NCI-H2171 treated with DMSO at 0.1 percent for 48 hours (cell line): ENCODE measurements at places on chromosomes 6 and 20.
A peak's percentile ranks its signal among the peaks of the same experiment; 100 is the strongest.

DNA sequence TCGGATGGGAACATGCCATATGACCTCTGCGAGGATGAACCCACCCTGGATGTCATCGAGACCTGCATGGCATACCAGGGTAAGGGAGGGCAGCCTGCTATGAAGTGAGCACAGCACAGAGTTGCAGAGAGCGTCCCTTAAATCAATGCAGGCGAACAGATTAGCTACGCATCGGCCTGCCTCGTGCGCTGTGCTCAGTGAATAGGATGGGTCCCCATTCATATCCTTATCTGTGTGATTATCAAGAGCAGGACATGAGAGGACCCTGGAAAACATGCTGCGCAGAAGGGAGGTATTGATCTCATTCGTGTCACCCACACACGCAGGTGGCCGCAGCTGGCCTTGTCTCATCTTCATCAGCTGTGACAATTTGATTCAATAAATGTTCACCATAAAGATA, 25.6 kb upstream of the FAM83D start:
- DNase-seq, result no peak

- peak; percentile 71 for DNase-seq
Observed at GRCh38 chr6:133512410-133513016, 271.4 kb downstream of the EYA4 start.

DNA sequence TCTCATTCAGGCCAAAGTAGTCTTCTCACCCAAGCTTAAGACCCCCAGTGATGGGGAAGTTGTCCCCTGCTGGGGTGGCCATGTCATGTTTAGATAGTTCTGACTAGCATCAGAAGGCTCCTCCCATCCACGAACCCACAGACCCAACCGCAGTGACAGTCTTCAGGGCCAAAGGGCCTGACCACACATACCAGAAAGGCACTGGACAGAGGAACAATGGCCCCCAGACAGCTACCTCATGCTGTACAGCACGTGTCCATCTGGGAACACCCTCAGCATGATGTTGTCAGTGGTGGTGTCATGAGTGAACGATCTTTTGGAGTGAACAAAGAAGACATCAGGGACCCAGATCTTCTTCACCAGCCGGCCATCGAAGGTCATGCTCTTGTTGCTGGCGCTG, 46.3 kb downstream of the GABRR2 start:
- DNase-seq, result no peak

GRCh38 chr6:98838975-98839374, 4.6 kb downstream of the POU3F2 start:
- DNase-seq, result no peak

DNA sequence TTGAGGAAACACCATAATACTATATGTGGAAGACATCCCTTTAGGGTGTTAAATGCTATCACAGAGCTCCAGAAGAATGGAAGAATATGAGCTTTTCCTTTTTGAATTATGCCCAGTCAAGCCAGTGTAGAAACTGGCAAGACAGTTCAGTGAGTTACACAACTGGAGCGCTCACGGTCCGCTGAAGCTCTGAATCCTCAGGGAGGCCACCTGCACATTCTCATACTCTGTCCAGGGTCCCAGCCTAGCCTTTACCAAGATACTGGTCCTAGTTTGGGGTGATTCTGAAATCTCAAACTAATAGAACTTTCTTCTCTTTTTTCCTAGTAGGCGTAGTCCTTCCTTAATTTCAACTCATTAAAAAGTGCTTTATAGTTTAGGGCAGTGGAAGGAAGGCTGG, 51.3 kb downstream of the ALDH8A1 start:
- DNase-seq, result no peak

- DNase-seq, result no peak
Observed at GRCh38 chr6:44668976-44669934, 281.7 kb downstream of the CDC5L start.

DNA sequence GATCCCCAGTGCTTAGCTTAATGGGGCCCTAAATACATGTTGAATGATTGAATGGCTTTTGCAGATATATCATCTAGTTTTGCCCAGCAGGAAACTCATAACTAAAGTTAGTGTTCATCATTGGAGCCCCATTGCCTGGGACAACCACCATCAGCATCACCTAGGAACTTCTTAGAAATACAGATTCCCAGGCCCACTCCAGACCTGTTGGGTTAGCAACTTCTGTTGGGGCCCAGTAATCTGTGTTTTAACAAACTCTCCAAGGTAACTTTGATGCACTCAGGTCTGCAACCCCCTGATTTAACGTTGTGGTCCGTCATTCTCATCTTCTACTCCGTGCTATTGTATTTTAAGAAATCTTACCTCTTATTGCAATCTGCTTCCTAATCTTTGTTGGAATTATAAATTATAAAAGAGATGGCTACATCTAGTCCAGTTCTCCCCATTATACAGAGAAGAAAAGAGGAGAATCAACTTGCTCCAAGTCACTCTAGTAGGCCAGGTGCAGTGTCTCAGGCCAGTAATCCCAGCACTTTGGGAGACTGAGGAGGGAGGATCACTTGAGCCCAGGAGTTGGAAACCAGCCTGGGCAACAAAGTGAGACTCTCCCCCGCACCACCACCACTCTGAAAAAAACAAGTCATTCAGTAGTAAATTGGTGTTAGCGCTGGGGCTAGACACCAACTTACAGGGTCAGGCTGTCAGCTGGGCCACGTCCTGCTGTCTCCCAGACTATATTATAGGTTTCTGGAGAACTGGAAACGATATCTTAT, 13.7 kb downstream of the FOXP4 start:
- DNase-seq, result no peak

DNA sequence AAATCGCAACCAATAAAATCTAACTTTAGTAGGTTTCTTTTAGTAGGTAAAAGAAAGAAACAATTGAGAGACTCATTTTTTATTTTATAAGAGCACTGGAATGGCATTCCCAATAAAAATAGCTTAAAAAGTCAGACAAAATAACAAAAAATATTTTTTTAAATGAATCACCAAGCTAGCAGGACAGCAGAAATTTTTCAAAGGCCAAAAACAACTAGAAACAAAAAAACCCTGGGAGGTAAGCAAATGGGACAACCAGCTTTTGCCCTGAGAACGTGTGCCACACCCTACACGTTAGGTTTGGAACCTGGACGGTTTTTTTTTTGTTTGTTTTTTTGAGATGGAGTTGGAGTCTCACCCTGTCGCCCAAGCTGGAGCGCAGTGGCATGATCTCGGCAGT, 19.6 kb downstream of the GPLD1 start:
- no peak for DNase-seq

DNA sequence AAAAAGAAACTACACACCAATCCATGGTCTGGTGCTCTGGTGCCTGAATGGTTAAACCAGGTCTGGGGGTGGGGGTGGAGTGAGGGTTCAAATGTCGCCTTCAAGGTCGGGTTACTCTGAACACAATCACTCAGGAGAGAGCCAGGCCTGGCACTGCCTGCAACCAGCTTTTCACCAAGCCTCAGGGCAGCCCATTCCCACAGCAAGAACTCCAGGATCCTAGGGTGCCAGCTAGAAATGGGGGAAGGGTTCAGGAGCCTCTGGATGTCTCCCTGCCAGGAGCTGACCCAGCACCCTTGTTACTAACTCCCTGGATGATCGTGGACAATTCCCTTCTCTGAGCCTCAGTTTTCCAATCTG, 6.7 kb downstream of the SDC4 start:
- no peak for DNase-seq

DNA sequence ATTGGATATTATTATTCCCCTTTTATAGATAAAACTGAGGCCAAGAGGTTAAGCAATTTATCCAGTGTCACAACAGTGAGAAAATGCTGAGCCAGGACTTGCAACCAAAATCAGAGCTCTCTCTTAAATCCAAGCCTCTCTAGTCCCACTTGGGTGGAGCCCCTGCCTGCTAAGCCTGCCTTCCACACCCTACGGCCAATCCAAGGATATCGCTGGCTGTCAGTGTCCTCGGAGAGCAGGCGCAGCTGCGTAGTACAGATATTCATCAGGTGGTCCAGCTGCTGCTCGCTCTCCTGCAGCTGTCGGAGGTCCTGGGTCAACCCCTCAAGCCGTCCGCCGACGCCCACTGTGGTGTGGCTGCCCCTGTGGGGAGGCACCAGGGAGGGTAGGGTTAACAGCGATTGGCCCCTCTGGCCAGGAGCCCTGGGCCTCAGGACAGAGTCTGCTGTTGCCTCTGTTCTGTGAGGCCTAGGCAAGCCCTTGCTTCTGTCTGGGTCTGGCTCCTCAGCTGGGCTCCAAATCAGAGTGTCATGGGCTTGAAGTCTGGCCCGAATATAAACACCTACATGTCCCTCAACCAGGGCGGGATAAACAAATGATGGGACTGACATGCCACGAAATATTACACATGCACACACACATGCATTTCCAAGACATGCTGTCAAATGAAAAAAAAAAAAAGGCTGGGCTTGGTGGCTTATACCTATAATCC, 3.9 kb upstream of the NECAB3 start:
- DNase-seq, result no peak

- DNase-seq, result no peak
Observed at GRCh38 chr6:40929176-40929575, 109.8 kb downstream of the UNC5CL start.

DNA sequence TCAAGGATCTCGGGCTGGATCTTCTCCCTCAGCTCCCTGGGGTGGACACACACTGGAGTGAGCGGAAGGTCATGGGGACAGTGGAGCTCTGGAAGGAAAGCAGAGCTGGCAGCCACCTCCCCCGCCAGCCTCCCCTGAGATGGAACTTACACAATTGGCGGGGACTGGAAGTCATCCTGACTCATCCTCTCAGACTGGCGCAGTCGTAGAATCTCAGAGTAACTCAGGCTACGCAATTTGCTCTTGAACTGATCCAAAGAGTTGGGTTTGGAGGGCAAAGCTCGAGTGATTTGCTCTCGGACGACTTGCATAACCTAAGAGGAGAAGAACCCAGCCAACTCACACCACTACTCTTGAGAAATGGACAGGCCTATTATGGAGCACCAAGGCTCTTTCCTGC, 34.8 kb downstream of the ELMO2 start:
- no peak for DNase-seq

DNA sequence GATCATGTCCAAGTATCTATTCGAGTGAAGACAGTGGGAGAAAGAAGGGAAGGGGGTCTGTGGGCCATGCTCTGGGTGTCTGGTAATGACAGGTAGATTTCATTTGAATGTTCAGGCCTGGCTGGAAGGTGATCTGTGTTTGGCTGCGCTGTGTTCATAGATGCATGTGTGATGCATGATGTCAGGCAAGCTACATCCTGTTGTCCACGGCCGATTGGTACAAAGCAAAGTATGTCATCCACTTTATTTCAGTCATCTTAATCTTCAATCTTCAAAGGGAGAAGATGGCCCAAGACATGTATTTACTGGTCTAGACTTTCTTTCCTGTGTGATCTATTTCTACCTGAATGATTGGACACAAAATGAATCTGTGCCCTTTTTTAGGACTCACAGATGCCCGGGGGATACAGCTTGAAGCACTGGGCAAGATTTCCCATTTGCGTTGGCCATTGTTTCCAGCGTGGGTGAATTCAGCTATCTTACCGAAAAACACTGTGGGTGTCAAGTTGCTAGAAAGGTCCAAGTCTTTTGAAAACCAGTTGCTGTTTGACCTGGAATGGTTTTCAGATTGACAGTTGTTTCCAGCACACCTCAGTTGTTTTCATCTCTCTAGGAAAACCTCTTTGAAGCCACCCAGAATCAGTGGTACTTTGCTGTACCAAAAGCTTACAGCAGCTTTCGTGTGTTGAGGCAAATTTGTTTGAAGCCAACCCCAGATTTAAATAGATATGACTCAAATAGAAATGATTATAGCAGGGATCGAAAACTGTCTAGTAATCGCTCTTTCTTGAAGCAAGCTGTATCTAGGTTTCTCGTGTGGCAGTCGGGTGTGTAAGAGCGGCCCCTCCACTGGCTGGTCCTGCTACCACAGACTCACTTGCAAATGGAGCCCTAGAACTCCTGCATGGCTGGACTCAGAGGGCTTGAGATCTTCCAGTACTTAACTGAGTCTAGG, 27.2 kb downstream of the DUSP22 start:
- DNase-seq, result no peak

GRCh38 chr6:107572886-107573285, 83.0 kb downstream of the SOBP start:
- DNase-seq, result no peak

DNA sequence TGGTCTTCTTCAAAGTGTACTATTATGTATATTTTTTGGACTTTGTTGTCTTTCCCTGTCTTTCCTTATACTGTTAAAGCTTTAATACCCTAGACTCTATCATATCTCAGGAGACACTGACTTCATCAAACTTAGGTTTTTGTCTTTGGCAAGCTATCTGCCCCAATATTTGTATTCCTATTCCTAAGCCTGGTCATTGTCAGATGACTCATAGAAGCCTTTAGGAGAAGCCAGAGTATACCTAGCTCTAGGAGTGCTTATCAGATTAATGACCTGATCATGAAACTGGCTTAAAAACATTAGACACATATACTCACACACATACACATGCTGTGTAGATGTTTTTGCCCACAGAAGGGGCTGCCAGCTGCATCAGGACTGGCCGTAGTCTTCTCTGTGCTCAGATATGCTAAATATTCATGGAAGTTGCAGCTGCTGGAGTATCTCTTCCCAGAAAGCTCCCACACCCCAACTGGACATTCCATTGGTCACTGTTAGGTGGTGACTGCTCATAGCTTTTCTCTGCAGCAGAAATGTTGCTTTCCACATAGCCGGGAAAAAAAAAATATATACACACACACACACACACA, 102.0 kb downstream of the ANKS1A start:
- no peak for DNase-seq

DNA sequence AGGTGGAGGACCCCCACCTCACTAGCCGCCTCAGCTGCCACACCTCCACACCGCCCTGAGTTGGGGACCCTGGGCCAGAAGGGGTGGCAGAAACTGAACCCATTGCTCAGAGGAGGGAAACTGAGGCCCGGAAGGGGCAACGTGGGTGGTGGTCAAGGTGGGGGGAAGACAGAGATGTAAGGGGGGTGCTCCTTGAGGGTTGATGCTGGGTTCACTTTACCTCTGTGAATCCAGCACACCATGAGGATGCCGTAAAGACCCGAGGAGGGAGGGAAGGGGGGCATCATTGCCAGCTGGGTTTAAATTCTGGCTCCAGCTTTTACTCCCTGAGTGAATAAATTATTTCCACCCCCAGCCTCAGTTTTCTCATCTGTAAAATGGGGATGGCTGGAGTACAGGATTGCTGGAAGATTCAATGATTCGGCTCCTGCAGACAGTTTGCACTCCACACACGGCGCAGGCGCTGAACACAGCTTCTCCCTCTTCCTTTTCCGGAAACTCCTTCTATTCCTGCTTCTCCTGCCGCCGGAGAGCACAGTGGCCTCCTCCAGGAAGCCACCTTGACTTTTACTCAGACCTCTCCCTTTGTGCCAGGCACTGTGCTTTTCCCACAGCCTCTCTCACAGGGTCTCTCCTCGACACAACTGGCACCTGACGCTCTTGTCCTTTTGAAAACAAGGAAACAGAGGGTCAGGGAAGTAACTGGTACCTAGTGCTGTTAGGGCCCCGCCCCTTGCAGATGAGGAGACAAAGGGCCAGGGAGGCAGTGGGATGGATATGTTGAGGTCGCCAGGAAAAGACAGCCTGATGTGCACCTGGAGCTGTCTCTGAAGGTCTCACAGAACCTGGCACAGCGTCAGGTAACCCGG, 59.4 kb downstream of the UBE2V1 start:
- peak; percentile 40 for DNase-seq

DNA sequence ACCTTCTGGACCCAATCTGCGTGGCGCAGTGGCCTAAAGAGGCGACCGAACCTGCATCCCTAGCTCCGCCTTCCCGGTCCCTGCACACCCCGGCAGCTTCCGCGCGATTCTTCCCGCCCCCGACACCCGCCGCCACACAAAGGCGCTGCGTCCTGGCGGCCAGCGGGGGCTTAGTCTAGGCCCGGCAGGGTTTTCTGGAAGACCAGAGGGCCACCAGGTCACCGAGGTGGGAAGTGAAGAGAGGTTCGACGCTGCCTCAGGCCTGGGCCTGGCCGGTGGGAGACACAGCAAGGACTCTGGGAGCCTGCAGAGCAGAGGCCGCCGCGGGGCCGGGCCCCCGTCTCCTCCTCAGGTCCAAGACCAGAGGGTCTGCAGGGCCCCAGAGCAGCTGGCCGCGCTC, 154.9 kb downstream of the OR2B2 start:
- DNase-seq, result no peak
